B cell (primary cell): ENCODE measurements at places on chromosomes 7 and 10. TPM values are rescaled to one million over a fixed set of nuclear protein-coding genes. Genes with fewer than 3 reads are reported as not detected.

GRCh38 chr10:59970396-59971368, 64.3 kb upstream of the CCDC6 start:
- peak; percentile 50 for DNase-seq

Gene SUFU
- total RNA-seq = 13.3 and 16.7 TPM in 2 replicates

DNA sequence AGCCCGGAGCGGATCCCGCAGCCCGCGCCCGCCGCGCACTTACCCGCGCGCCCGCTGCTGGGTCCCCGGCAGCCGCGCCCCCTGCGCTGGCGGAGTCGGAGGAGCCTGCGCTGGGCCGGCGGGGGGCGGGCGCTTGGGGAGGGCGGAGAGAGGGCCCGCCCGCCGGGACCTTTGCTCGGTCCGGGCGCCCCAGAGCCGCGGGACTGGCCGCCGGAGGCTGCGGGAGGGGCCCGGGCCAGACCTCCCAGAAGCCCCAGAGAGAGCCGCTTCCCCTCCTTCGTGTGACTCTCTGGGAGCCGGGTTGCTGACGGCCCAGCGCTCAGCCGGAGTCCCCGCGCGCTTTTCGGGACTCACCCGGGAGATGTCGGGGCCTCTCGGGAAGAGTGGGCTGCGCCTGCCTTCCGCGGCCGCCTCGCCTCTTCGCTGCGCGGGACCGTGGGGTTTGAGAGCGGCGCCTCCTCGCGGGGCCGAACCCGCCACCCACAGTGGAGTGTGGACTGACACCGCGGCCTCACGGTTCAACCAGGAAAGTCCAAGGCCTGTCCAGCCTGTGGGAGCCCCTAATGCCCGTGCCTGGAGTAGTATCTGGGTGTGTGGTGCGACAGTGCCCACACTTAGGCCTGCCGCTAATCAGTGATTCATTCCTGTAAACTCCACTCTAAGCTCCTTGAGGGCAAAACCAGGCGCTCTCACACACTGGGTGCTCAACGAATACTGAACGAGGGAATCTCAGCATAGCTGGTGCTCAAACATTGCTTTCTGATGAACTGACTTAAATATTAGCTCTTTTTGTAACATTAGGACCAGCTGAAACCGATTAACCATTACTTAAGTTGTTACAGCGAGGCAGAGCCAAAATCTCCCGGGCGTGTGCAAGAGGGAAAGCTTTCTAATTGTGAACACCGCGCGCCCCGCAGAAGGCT, at the start of gene GSDME:
TSS of gene GSDME (minus strand) at position 112 of the 923 bp plus-strand sequence. CDS start 7,690 bp downstream, outside the sequence.
- peak; percentile 56 for DNase-seq

- DNase-seq = no peak
Observed at GRCh38 chr10:1597370-1598146, 139.8 kb downstream of the ADARB2 start.

DNA sequence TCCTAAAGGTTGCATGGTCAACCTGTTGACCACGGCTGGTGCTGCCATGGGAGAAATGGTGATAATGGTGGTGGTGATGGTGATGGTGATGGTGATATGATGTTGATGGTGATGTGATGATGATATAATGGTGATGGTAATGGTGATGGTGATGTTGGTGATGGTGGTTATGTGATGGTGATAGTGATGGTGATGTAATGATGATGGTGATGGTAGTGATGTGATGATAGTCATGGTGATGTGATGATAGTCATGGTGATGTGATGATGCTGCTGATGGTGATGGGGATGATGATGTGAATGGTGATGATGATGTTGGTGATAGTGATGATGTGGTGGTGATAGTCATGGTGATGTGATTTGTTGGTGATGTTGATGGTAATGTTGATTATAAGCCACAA, 23.9 kb downstream of the POU6F2 start:
- DNase-seq = no peak

DNA sequence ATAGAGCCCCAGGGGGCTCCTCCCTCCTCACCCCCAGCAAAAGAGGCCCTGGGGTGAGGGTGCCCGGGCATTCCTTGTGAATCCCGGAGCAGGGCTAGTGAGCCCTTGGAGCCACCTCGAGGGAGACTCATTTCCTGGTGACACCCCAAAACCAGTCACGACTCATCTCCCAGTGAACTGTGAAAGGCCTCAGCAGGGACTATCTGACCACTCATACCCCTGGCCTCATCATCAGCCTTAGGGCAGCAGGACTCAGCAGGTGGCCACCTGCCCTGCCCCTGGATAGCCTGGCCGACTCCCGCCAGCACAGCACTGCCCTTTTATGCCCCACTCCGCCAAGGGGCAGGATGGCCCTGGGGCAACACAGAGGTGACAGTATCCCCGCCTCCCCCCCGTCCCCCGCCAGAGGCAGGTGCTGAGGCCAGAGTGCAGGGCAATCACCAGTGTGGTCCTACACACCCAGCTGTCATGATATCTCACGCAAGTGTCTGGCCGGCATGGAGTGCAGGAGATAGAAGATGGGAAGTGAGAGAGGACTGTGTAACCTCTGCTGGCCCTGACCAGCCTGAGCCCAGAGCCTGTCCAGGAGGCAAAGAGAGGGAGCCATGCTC, 3.2 kb downstream of the SNCG start:
- DNase-seq = no peak

DNA sequence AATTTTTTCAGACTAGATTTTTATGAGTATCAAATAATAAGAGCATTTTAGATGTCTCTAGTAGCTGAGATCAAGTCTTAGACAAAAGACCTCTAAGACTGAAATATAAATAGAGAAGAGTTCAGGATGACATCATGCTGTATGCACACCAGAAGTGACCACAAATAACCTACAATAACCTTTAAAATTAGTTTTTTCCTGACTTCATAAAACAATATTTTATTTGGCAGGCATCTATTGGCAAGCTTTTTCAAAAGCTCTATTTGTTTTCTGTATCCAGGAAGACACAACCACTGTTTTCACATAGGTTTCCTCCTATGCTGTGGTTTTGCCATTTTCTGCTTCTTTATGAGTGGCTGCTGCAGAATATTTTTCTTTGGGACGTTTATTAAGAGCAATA, 359.1 kb downstream of the CRPPA start:
- DNase-seq = no peak

DNA sequence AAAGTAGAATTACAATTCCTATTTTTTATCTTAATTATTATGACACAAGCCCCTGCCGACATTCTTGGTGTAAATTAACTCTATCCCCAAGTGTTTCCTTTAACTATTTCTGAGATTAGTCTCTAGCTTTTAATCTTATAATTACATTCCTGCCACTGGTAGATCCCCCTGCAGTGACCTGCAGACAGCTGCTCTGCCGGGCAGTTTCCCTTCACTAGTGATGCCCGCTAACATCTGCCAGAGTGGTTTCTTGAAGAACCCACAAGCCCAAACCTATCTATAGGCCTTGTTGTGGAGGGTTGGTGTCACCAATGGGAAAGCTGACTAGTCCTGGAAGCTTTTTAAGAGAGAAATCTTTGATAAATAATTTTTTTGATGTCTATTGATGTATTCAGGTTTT, 50.0 kb downstream of the ADAM22 start:
- DNase-seq = no peak

DNA sequence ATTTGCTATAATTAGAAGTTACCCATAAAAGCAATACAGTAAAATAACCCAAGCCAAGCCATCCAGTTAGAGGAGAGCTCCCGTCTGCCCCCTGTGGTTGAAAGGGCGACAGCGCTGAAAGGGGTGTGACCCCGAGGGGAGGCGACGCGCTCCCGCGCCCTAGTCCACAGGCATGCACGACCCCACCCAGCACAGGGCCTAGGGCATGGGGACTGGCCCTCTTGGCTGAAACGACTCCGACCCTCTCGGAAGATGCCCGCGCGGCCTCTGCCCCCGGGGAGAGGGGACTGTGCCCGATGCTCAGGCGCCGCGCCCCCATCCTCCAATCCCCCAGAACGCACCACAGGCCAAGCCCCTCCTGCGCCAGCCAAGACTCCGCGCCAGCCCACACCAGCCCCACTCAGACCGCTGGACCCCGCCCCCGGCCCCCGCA, 64.0 kb downstream of the CSGALNACT2 start:
- peak; percentile 68 for DNase-seq

DNA sequence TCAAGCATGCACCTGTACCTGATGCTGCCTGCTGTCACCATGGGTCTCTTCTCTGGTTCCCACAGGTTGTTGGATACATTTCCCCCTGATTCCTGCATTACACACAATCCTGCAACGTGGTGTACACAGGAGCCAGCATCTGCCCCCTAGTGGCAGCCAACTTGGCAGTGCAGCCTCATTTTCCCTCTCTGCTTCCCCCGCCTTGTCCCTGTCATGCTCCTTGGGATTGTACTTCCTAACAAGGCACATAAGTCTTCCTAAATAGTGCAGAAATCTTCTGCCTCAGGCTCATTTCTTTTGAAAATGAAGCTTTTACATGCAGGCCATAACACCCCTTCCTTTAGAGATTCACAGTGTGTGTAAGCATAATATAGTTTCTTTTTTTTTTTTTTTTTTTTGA, 387.5 kb downstream of the CCSER2 start:
- no peak for DNase-seq

Gene MGMT
- total RNA-seq = 84.5 and 87.7 TPM in 2 replicates
